Gastrocnemius medialis (tissue), 4 donors: ENCODE measurements at places on chromosomes 1 and 21.

GRCh38 chr1:37574834-37575480, 18.2 kb downstream of the DNALI1 start:
- no peak for DNase-seq
- no peak overlapping the region for H3K4me3 ChIP-seq
- H3K27ac ChIP-seq: no peak overlapping the region
- peaks cover 80% of the 10 kb centered on the region for H3K36me3 ChIP-seq
- H3K27me3 ChIP-seq: no peaks in the 10 kb centered on the region
- H3K4me1 ChIP-seq: no peaks in the 10 kb centered on the region

GRCh38 chr1:66343569-66344325, 190.2 kb upstream of the SGIP1 start:
- no peaks in the 10 kb centered on the region for H3K36me3 ChIP-seq
- no peaks in the 10 kb centered on the region for H3K27me3 ChIP-seq
- H3K4me3 ChIP-seq: no peak overlapping the region
- H3K4me1 ChIP-seq: peaks cover 77% of the 10 kb centered on the region
- H3K27ac ChIP-seq: peak overlapping the region; percentile 70
- no peak for DNase-seq

DNA sequence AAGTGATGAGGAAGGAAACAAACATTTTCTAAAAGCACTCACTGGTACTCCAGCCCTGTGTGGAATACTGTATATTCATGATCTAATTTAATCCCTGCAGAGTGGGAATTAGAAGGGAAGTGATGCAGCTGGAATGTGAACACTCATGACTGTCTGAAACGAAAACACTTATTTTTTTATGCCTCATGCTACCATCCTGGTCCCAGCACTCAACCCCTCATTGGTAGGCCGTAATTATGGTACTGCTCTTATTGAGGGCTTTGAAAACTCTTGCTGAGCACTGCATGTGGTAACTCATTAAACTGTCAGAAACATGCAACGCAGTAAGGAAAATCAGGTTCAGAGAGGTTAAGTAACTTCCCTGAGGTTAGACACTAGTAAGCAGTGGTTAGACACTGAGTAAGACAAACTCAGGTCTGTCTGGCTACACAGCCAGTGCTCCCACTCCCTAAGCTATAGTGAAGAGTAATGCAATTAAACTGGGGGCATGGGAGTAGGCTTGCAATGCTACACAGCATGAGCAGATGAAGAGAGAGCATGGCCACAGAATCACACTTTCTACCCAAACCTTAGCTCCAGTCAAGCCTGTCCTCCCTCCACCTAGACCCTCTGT, 17.3 kb upstream of the TNFSF4 start:
- H3K27ac ChIP-seq: no peak overlapping the region
- H3K4me1 ChIP-seq: no peaks in the 10 kb centered on the region
- H3K4me3 ChIP-seq: no peak overlapping the region
- DNase-seq: no peak
- no peaks in the 10 kb centered on the region for H3K27me3 ChIP-seq

DNA sequence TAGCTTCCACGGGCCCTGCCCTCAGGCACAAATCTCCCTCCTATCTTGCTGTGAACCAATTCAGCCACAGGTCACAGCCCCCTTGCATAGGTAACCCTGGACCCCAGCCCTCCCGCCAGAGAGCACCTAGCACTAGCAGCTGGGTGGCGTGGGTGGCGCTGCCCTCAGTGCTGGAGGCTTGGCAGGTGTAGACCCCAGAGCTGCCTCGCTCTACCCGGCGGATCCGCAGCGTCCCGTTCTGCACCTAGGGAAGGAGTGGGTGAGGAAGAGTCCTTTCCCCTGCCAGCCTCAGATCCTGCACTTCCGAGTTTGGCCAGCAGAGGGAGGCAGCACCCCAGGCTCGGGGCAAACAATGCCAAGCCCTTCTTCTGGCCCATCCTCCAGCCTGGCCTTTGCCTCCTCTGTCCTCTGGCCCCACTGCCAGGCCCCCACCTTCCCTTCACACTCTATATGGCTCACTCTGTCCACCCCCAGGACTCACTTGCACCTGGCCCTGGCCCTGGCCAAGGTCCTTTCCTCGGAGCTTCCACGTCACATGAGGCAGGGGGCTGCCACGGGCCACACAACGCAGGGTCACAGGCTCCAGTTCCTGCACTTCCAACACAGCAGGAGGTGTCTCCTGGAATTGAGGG, 9.0 kb downstream of the IGSF9 start:
- H3K36me3 ChIP-seq: no peaks in the 10 kb centered on the region
- no peaks in the 10 kb centered on the region for H3K27me3 ChIP-seq
- no peak for DNase-seq
- no peak overlapping the region for H3K27ac ChIP-seq
- H3K4me1 ChIP-seq: no peaks in the 10 kb centered on the region

- H3K27me3 ChIP-seq: no peaks in the 10 kb centered on the region
- no peaks in the 10 kb centered on the region for H3K4me1 ChIP-seq
- peak; percentile 5 for DNase-seq
- H3K27ac ChIP-seq: no peak overlapping the region
Observed at GRCh38 chr1:33312413-33312749, 8.5 kb downstream of the A3GALT2 start.

DNA sequence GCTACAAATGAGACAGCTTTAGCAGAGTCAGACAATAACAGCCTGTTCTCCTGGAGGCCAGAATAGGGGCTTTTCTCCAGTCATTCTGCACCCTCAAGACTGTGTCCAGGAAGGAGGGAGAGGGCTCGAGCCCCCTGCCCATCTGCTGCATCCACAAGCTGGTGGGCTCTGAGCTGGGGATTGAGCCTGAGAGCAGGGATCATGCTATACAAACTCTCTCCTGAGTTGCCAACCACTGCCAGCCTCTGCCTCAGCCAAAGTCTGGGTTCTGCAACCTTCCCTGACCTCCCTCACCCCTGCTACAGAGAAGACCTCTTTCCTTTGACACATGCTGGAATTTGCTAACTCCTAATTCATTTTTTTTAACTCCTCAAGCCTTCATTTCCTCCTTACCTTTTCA, 14.8 kb upstream of the PPM1J start:
- no peak overlapping the region for H3K27ac ChIP-seq
- H3K36me3 ChIP-seq: no peaks in the 10 kb centered on the region
- no peaks in the 10 kb centered on the region for H3K4me1 ChIP-seq
- DNase-seq: no peak
- no peaks in the 10 kb centered on the region for H3K27me3 ChIP-seq
- H3K4me3 ChIP-seq: no peak overlapping the region

GRCh38 chr1:90721210-90722194, 4.4 kb upstream of the BARHL2 start:
- H3K4me3 ChIP-seq: no peak overlapping the region
- peaks cover 49% of the 10 kb centered on the region for H3K4me1 ChIP-seq
- no peaks in the 10 kb centered on the region for H3K36me3 ChIP-seq
- peaks cover 95% of the 10 kb centered on the region for H3K27me3 ChIP-seq
- DNase-seq: no peak

- no peaks in the 10 kb centered on the region for H3K4me1 ChIP-seq
- H3K27me3 ChIP-seq: no peaks in the 10 kb centered on the region
- no peak for DNase-seq
- no peak overlapping the region for H3K27ac ChIP-seq
- H3K4me3 ChIP-seq: no peak overlapping the region
- H3K36me3 ChIP-seq: no peaks in the 10 kb centered on the region
Observed at GRCh38 chr1:56901716-56902115, 47.1 kb downstream of the C8A start.

DNA sequence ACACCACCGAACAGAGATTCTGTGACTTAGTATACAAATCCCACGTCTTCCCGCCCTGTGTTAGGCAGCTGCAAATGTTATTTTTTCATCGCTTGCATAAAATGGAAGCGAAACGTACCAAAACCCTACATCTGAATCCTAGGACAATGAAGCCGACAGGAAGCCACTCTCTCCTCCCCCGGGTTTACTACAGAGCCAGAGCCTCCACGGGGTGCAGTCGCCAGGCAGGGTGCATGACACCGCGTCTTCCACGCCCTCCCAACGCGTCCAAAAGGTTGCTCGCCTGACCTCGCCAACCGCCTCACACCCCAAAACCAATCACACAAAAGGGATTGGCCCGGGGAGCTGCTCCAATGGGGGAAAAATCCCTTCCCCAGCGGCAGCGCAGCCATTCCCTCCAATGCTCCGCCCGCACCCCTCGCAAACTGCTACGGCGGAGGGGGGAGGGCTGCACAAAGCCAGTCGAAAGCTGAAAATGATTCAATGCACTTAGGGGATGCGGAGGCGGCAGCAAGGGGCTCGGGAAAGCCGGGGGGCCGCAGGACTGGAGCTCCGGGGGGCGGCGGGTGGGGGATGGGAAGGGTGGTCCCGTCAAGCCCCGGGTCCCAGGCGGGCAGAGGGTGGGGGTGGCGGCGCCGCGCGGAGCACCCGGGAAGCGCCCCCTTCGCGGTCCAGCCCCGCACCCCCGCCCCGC, 701 bp downstream of the CEP170 start:
- peak overlapping the region; percentile 79 for H3K4me3 ChIP-seq
- peaks cover 61% of the 10 kb centered on the region for H3K4me1 ChIP-seq
- H3K27me3 ChIP-seq: no peaks in the 10 kb centered on the region
- peak overlapping the region; percentile 97 for H3K27ac ChIP-seq

DNA sequence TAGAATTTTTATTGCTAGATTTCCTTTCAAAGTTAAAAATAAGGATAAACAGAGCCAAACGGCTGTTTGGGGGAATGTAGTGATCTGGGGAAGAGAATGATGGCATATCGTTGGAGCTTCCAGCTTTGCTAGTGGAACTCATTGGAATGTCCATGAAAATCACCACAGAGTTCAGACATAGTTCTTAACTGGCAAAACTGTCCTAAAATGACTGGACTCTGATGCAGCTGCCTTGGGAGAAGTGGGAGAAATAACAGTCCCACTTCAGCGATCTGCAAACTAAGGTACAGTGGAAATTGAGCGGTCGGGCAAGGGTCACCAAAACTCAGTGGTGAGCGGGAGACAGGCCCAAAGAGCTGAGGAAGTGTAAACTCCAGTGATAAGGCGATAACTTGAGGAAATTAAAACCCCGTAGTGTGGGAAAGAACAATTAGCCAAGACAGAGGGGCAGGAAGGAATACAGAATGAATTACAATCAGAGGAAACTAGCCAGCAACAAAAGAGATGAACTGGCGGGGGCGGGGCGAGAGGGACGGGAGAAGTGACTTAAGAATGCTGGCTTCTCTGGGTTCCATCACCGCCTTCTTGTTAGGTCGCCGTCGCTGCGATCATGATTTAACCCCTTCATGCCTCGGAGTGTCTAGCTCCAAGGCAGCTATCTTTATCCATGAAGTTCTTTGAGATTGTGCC, 89.8 kb upstream of the ARHGAP29 start:
- H3K36me3 ChIP-seq: no peaks in the 10 kb centered on the region
- peak; percentile 32 for DNase-seq
- H3K4me1 ChIP-seq: peaks cover 29% of the 10 kb centered on the region
- H3K27me3 ChIP-seq: no peaks in the 10 kb centered on the region

DNA sequence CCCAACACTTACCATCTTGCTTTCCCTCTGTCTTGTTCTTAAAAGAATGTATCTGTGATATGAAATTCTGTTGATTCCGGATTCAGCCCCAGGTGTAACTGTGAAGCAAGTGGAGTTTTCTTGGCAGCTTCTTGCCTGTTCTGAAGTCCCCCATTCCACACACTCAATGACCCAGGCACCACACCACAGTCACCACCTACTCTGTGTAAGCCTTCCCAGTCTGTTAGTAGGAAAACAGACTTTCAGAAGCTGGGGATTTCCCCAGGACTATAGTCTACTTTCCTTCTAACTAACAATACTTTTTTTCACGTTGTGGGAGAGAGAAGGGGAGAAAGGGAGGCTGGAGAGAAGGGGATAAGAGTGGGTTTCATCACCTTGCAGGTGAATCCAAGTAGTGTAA, 299.1 kb upstream of the PROX1 start:
- no peak overlapping the region for H3K4me3 ChIP-seq
- H3K27me3 ChIP-seq: no peaks in the 10 kb centered on the region
- no peak overlapping the region for H3K27ac ChIP-seq
- no peak for DNase-seq

DNA sequence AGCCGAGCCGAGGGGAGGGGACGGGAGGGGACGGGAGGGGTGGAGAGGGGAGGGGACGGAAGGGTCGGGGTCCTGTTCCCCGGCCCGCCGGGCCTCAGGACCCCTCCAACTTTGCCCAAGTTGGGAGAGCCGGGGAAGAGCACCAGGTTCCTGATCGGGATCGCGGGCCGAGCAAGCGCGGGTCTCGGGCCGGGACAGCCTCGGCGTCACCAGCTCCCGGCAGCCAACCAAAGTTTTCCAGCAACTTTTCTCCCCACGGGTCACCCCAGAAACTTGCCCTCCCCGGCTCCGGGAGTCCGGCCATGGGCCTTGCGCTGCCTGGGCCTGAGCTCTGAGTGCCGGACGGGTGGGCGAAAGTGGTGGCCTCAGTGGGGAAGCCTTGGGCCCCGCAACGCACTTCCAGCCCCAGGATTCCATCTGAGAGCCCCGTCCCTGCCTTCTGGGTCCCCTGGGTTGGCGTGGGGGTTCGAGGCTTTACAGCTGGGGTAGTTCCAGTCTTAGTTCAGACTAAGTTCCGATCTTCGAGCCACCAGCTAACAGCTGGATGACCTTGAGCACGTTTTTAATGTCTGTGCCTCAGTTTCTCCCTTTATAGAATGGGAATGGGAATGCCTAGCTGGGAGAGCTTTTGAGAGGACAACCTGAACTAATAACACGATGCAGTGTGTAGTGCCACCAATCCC, 458 bp downstream of the ZC3H12A start:
- peaks cover 70% of the 10 kb centered on the region for H3K4me1 ChIP-seq
- H3K4me3 ChIP-seq: peak overlapping the region; percentile 93
- H3K36me3 ChIP-seq: no peaks in the 10 kb centered on the region
- peak overlapping the region; percentile 96 for H3K27ac ChIP-seq

GRCh38 chr1:28132171-28133167, 44.0 kb downstream of the PTAFR start:
- H3K36me3 ChIP-seq: no peaks in the 10 kb centered on the region
- no peak overlapping the region for H3K4me3 ChIP-seq
- H3K4me1 ChIP-seq: no peaks in the 10 kb centered on the region
- DNase-seq: no peak

- H3K36me3 ChIP-seq: no peaks in the 10 kb centered on the region
- H3K27ac ChIP-seq: no peak overlapping the region
- H3K4me3 ChIP-seq: no peak overlapping the region
Observed at GRCh38 chr21:31332525-31332924, 11.5 kb downstream of the TIAM1 start.

GRCh38 chr1:112676543-112676942, 2.1 kb downstream of the MOV10 start:
- H3K4me3 ChIP-seq: no peak overlapping the region
- no peaks in the 10 kb centered on the region for H3K27me3 ChIP-seq
- H3K4me1 ChIP-seq: peaks cover 18% of the 10 kb centered on the region
- no peak overlapping the region for H3K27ac ChIP-seq
- no peaks in the 10 kb centered on the region for H3K36me3 ChIP-seq

GRCh38 chr1:91884459-91885212, 1.3 kb downstream of the TGFBR3 start:
- peaks cover 8% of the 10 kb centered on the region for H3K4me1 ChIP-seq
- peak overlapping the region; percentile 85 for H3K4me3 ChIP-seq
- no peaks in the 10 kb centered on the region for H3K27me3 ChIP-seq
- no peaks in the 10 kb centered on the region for H3K36me3 ChIP-seq

DNA sequence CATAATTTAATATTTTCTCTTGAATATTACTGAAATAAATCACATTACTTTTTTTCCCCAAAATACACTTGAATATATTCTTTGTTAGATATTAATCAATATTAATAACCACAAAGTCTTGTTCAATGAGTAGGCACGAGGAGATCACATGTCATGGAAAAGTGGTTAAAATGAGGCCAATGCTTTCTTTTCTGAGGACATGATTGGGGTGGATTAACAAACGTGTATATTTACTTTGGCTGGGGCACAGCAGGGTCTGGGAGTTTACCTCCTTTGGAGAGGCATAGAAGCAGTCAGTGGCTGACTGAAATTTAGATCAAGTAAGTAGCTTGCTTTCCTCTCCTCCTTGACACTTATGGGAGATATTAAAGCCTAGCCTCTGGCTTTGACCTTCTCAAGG, 664.3 kb upstream of the B3GALT2 start:
- no peak overlapping the region for H3K27ac ChIP-seq
- no peak for DNase-seq
- H3K4me1 ChIP-seq: no peaks in the 10 kb centered on the region
- H3K4me3 ChIP-seq: no peak overlapping the region
